ENCODE measurements at places on chromosomes 2 and 18.

- peak; percentile 99 for DNase-seq
Observed at GRCh38 chr2:218898109-218898878, 17.6 kb downstream of the WNT10A start.

DNA sequence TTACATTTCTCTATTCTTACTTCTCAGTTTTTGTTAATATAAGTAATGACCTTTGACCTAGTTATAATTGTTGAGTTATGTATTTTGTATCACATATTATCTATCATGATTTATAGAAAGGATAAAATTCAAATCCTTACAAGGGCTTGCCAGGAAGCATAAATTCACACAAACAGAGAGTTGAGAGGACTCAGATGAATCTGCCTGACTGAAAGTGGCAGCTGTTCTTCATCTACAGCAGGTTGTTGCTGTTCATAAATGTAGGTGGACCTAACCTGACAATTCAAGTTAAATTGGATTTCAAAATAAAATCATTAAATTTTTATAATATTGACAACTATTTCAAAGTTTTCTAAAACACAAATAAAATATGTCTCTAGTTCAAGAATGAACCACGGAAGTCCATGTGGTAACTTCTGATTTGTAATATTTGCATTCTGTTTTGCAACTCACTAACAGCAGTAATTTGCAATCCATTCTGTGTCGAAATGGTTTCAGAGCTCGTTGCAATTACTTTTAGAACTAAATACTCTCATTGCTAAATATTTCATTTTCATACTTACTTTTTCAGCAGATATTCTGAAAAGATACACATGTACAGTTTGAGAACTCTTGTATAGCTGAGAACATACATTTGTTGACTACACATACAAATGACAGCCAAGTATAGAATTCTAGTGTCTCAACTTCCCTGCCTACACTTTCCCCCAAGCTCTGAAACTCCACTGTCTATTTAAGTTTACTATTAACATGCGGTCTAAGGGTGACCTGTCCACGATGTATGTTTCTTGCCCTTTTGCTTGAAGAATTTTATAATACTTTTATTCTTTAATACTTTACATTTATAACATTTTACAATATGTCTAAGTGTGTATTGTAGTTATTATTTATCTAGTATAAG is 25.7 kb downstream of the SCN7A start:
- no peak for DNase-seq

DNA sequence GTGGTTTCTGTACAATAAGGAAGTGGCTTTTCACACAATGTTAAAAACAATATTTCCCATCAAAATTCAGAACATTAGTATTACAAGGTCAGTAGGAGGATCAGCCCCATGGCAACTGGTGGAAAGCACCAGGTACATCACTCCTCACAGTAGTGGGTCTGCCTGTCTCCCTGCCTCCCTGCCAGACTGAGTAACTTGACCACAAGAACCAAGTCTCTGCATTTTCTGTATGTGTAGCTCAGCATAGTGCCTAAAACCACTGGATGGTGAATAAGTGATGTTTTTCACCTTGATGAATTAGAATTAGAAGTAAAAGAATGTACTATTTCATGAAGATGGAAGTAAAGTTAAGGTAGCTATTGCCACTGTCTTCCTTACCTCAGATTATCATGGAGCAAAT is 4.1 kb upstream of the WDR7 start:
- DNase-seq: no peak

DNA sequence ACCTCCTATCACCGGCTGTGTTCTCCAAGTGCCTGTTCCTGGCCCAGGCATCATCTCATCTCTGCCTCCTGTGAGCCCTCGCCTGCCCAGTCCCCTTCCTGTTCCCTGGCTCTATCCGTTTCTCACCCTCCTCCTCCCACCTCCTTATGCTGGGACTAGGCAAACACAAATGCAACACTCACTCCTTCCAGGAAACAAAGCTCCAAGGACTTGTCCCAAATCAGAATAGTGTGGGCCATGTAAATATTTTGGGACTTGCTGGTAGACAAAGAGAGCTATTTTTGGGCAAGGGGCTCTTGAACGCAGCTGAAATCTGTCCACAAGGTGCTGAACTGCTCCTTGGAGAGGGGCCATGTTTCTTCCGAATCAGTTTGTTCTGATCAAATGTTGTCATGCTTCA is 25.3 kb downstream of the MBP start:
- DNase-seq: peak; percentile 42

- DNase-seq: no peak
Observed at GRCh38 chr18:36672437-36673344, 156.1 kb downstream of the TPGS2 start.

DNA sequence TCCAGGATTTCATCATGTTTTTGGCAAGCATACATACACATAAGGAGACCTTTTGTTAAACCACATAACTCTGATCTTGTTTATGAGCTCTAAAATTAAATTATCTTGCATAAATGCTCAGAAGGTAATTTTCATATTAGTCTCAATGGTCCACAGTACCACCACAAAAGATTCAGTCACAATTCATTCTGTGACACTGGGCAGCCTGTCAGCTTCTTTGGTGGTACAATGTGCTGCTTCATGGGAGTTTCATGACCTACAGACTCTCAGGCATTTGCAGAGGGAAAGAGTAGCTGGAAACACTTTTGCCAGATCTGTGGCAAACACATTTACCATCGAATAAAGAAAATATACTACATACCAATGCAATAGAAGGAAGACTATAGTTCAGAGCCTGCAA is 51.3 kb upstream of the ZNF397 start:
- no peak for DNase-seq

DNA sequence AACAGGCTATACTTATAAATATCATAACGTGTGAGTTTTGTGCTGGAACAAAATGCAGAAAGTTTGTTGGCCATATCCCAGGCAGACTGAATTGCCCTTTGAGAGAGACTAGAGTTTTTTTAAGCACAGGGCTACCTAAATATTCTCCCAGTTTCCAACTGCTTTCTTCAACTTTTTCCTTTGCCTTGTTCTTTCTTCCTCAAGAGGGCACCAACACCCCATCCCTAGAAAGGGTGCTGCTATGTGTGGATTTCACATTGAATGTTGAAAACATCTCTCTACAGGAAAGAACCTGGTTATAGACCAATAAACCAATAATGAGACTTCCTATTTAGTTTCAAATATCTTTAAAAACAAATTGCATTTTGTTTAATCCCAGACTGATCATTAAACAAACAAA is 87.9 kb downstream of the ICOS start:
- no peak for DNase-seq

DNA sequence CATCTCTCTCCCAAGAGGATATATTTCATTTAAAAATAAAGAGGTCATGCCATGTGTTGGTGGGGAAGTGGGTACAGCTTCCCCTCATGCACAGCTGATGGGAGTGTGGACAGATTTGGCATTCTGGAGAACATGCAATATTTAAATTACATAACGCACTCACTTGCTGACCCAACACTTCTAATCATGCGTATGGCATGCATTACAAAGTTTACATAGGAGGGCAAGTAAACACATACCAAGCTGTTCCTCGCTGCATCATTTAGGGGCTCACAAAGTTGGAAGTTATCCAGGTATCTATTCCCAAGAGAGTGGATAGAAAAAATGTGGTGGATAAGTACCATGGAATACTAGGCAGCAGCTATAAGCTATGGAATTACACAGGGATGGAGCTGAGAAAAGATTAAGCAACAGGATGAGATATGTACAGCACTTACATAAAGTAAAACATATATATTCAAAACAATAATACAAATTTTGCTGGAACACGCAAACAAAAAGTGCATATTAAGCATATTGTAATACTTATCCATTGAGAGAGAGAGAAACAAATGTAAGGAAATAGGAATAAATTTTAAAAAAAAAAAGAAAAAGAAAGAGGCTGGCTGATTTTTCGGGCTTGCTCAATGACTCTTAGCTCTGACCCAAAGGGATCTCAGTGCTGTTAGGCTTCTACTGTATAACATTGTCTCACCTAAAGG is 11.0 kb downstream of the CYP1B1 start:
- no peak for DNase-seq

DNA sequence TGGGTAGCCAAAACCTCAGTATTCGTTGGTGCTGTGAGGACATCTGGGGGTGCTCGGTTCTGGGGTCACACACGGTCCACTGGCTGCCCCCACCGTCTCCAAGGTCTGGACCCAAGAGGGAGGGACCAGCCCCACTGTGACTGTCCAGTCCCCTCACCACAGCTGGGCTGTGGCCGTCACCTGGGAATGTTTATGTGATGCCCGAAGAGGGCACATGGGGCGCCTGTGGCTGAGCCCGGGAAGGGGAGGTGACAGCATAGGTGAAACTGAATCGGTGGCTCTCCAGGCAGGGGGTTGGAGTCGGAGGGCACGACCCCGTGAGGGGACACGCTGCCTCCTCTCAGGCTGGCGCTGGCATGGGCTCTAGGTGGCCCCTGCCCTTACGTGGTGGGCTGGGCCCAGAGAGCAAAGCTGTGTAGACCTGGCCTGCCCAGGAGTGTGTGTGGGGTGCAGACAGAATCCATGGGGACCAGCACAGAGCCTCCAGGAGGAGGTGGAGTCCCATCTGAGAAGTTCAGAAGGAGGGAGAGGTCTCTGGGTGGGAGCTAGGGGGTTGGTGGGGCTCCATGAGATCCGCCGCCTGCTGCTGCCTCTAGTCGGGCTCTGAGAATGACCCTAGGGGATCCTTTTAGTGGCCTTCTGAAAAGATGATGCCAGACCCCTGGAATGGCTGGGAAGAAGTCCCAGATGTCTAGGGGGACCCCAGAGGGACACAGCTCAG is 1.8 kb downstream of the BOK start:
- no peak for DNase-seq

GRCh38 chr2:224178056-224178455 is 139.0 kb upstream of the SERPINE2 start:
- DNase-seq: no peak

DNA sequence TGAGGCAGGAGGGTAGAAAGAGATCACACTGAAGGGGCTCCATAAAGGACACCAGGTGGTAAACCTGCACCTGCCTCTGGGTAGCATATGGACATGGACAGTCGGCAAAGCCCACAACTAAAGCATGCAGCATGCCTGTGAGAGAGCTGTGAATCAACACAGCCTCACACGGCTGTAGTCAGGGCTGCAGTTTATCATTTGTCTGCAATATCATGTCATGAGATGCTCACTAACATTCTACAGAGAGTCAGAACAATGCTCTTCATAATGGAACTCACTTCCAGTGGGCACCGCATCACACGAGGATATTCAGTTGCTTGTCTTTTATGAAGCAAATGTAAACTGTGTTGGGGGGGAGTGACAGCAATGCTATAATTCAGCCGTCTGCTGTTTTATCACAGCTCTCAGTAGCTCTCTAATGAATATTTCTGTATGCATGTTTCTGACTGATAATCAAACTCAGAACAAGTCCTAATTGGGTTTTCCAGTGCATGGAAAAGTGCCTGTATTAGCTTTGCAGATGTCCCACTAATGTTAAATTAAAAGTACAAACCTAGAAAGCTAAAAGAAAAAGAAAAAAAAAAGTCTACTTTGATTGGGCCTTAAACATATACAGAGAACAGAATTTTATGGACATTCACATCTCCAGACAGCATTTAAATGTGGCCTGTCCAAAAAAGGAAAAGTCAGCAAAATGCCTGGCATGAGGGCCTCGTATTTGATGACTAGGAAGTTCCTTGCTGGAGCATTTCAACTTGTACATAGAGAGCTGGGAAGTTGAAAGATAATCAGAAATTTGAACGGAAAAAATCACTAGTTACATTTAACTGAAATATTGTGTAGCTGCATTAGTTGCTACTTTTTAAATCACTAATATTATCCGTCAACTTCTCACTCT is 406.1 kb upstream of the SOX11 start:
- DNase-seq: no peak

DNA sequence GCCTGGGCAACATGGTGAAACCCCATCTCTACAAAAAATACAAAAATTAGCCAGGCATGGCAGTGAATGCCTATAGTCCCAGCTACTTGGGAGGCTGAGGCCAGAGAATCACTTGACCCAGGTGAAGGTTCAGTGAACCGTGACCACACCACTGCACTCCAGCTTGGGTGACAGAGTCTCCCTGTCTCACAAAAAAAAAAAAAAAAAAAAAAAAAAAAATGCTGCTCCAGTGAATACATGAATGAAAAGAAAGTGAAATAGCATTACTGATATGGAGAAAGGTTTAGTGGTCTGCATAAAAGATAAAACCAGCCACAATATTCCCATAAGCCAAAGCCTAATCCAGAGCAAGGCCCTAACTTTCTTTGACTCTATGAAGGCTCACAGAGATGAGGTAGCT is 44.5 kb downstream of the METTL8 start:
- DNase-seq: no peak

DNA sequence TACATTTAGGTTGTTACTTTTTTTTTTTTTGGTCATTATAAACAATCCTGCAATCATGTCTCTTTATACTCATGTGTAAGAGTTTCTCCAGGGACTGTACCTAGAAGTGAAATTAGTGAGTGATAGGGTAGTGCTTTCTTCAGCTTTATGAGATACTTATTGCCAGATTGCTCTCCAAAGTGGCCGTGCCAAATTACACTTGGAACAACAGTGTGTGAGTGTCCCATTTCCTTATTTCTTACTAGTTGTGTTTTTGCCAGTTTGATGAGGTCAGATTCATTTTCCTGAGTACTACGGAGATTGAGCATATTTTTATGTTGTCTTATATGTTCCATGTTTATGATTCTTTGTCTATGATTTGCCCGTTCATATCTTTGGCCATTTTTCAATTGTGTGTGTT is 39.2 kb downstream of the GALNT1 start:
- DNase-seq: no peak

DNA sequence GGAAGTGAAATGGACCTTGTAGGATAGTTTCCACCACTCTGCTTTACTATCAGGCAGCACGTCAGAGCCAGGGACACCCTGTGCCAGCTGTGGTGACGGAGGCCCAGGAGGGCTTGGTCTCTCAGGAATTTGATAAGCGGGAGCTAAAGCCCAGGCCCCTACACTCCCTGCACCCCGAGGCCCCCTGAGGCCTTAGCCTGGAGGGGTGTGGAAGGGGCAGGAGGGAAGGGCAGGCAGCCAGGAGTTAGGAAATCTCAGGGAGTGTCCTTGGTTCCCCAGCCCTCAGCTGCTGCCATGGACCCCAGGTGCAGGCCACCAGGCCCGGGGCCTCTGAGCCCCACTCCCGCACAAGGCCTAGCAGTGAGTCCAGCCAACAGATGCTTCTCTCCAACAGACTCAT is 38.2 kb downstream of the PDIA6 start:
- no peak for DNase-seq

DNA sequence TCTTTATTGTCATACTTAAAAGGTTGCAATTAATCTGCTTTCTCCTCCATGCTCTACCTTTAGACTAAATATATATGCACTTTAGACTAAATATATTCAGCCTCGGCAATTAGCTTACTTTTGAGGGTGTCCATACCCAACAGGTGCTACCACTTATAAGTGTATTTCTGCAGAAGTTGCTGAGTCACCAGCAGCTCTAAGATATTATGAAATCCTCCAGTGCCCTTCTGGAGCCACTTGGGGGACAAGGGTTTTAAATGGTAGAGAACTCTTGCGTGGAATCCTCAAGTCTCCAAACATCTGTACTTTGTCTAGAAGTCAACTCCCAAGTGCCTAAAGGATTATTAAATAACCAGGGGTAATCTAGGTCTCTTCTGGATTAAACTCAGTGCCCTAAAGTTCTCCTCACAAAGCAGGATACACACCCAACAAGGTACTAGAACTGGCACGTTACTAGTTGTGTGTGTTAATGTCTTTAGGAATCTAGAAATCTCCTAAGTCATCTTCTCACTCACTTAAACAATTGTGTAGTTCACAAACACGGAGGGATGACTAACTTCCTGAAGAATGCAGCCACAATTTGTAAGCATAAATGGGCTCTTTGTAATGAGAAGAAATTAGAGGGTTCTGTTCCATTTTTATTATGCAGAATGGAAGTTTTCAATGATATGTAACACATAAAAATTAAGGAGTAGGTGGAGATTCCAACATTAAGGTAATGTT is 159.7 kb downstream of the CD226 start:
- DNase-seq: no peak

Measured in activated CD8-positive, alpha-beta memory T cell treated with anti-CD3 and anti-CD28 coated beads, Interleukin-2, amount 50 U/mL, for 48 hours (primary cell).